ENCODE measurements at places on chromosomes 4 and X.

DNA sequence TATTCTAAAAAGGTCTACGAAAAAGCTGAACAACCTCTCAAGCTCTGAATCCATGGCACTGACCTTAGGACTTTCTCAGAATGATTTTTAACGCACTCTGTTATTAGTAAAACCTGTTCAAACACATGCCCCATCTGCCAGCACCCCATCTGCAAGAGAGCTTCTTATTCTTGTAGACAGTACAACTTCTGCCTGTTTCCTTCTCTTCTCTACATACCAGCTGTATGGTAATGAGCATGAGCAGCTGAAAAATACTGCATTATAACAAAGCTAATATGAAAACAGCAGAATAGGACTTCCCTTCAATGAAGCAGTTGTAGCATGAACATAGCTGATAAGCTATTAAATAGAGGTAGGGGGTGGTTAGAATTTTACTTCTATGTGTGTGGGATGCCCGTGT is 167.9 kb downstream of the FBXW7 start:
- DNase-seq, result no peak

- no peak for DNase-seq
These were observed 162.5 kb downstream of the PRDM5 start for GRCh38 chr4:120760047-120760446.

DNA sequence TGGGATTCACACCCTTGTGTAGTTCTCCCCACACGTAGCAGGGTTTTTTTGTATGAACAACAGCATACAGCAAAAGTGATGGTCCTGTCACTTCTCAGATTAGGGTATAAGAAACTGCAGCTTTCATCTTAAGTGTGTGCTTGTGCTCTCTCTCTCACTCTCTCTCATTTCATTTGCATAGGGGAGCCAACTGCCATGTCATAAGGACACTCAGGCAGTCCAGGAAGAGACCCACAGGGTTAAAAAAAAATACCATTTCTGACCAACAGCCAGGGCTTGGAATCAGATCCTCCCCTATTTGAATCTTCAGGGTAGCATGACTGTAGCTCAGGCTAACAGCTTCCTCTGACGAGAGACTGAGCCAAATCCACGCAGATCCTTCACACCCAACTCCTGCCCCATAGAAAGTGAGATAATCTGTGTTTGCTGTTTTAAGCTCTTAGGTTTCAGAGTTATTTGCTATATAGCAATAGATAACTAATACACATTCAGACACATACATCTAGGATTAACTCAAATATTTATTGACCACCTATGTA is 331.2 kb downstream of the PAPSS1 start:
- DNase-seq, result no peak

GRCh38 chr4:10095296-10095991 is 21.2 kb downstream of the WDR1 start:
- no peak for DNase-seq

All from WERI-Rb-1 (cell line).